Osteoblast (primary cell): ENCODE measurements at places on chromosomes 5 and 9. TPM values are rescaled to one million over a fixed set of nuclear protein-coding genes. Genes with fewer than 3 reads are reported as not detected.

Gene NUTM2G
- total RNA-seq: not detected in 2 replicates

Gene CTNND2
- not detected in 2 replicates for total RNA-seq

Gene SHC3
- under 0.01 and 0.36 TPM in 2 replicates for total RNA-seq

Gene ADCY2
- total RNA-seq: under 0.01 and 0.59 TPM in 2 replicates

Gene ACOT12
- 0.29 TPM in 1 of 2 replicates, not detected in the other for total RNA-seq

Gene LRRC19
- total RNA-seq: under 0.01 TPM in 2 replicates

GRCh38 chr5:11390291-11390767 lies 513.9 kb downstream of the CTNND2 start:
- no peak for DNase-seq

- DNase-seq: peak; percentile 75
Observed at GRCh38 chr5:97297704-97298091, 114.7 kb upstream of the RIOK2 start.

DNA sequence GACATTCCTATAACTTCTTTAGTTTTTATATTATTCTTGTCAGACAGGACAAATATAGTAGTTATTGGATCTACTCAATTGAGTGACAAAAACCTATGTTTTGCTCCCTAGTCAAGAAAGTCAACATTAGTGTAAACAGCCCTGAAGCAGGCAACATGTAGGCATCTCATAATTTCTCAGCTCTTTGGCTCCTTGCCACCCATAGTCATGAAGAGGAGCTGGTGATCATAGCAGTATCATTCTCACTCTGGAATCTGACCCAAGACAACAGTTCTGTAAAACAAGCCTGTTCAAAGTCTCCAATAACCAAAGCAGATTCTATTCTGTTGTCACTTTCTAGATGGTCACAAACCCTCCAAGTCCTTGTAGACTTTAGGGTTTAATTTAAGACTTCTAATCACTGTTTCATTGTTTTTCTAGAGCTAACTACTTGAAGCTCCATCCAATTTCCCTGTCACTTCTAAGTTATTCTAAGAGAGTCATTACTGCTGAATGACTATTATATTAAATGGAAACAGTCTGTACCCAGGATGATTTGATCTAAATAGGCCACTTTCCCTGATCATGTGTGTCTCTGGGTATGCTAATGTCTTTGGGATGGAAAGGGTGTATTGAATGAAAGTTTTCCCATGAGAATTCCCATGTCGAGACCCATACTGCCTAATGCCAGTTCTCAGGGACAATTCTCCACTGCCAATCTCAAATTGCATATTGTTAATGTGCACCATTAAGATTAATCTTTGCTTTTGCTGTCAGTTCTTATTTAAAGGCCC lies 533.3 kb downstream of the ACTL7B start:
- no peak for DNase-seq

- DNase-seq: no peak
Observed at GRCh38 chr5:169286572-169287300, 14.2 kb downstream of the SLIT3 start.

DNA sequence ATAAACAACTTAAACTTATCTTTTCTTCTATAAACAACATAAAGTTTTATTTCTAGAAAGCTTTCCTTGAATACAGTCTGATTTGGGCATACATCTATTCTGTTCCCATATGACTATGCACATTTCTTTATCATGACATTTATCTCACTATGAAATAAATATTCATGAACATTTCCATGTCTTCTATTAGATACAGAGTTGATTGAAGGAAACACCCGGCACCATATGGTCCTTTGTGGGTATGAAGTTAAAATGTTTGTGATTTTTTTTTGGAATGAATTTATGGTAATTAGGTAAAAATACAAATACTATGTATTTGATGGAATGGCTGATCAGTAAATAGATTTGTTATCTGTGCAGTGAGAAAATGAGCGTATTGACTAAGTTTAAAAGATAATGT lies 1209.8 kb upstream of the ACO1 start:
- DNase-seq: no peak

DNA sequence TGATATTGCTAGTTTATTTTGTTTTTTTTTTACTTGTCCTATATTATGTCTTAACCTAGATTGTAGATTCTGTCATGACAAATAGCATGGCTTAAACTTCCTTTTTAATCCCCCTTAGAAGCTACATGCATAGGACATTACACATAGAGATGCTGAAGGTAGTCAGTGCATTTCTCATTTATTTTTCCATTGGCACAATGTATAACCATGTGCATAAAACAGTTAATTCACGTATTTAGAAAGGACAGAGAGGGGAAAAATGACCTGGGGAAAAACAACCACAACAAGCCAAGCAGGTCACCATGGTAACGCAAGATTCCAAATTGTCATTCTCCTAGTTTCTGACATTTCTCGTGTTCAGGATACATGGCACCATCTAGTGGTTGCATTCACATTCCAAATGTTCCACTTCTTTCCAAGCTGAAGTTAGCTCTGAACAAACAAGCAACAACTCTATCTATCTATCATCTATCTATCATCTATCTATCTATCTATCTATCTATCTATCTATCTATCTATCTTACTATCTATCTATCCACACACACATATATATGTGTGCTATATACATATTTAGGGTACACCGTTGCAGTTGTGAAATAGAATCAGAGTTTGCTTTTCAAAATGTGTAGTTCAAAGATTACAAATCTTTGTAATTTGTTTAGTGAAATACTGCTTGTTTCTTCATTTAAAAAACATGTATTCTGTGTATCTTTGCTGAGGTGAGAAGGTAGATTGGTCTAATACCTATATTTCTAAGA lies 487.2 kb upstream of the ST8SIA4 start:
- no peak for DNase-seq

- no peak for DNase-seq
Observed at GRCh38 chr5:163163858-163164257, 273.5 kb upstream of the CCNG1 start.

GRCh38 chr5:55885359-55885758 lies 34.2 kb downstream of the IL31RA start:
- no peak for DNase-seq

- DNase-seq: no peak
Observed at GRCh38 chr5:164972973-164973372, 1467.6 kb downstream of the MAT2B start.

DNA sequence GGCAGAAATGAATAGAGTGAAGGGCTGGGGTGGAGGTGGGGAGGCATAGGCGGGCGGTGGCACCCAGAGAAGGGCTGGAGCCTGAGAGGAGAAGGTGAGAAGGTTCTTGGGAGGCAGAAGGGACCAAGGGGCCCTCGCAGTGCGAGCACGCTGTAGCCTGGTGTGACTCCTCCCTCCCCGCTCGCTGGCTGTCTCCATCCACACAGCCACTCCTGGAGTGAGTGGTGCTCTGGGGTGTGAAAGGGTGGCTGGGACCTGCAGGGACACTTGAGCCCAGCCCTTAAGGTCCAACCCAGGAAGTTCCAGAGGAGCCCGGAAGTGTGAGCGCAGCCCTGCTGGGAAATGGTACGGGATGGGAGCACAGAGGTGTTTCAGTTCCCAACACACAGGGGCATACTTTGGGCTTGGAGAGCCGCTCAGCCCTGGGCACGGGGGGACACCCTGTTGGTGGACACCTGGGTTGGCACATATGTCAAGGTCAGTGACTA lies 9.3 kb upstream of the SCGB3A1 start:
- DNase-seq: peak; percentile 79

DNA sequence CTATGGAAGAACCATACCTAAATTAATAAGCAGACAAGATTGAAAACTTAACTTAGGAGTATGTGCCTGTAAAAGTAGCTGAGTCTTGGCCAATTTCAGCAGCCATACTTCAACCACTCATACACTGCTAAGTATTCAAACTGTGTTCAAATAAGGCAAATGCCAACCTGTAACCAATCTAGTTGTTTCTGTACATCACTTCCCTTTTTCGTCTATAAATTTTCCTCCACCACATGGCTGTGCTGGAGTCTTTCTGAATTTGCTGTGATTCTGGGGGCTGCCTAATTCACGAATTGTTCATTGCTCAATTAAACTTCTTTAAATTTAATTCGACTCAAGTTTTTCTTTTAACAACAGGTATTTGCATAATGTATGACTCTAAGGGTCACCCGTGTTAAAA lies 184.4 kb downstream of the PLK2 start:
- no peak for DNase-seq

GRCh38 chr5:122339591-122339990 lies 27.6 kb downstream of the SNCAIP start:
- DNase-seq: no peak

DNA sequence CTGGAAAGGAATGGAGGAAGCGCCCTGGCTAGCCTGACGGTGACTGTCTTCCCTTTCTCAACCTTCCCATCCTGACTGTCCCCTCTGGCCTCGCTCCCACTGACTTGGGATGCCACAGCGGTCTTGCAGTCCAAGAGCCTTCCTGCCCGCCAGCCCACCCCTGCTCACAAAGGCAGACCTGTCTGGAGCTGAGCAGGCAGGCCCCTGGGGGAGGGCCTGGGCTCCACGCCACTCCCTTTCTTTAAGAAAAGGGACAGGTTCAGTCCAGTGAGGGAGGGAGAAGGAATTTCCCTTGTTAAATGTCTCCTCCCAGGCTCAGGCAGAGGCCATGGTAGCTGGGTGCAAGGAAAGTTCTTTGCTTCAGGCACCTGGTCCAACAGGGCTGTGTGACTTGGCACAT lies 18.1 kb downstream of the FGF1 start:
- DNase-seq: no peak

DNA sequence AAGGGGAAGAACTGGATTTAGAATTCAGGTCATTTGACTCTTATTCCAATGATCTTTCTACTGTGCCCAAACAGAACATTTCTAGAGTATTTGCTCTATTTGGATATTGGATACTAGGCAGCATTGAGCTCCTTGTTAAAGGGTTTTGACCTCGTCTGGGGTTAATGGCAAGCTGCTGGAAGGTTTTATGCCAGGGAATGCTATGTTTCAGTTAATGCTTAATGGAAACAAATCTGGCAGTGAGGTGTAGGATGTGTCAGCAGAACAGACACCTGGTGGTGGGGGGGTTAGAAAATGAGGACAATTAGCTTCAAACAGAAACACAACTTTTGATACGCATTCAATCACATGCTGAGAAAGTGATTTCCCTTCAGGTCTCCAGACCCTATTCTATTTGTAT lies 51.5 kb downstream of the AGXT2 start:
- DNase-seq: no peak

DNA sequence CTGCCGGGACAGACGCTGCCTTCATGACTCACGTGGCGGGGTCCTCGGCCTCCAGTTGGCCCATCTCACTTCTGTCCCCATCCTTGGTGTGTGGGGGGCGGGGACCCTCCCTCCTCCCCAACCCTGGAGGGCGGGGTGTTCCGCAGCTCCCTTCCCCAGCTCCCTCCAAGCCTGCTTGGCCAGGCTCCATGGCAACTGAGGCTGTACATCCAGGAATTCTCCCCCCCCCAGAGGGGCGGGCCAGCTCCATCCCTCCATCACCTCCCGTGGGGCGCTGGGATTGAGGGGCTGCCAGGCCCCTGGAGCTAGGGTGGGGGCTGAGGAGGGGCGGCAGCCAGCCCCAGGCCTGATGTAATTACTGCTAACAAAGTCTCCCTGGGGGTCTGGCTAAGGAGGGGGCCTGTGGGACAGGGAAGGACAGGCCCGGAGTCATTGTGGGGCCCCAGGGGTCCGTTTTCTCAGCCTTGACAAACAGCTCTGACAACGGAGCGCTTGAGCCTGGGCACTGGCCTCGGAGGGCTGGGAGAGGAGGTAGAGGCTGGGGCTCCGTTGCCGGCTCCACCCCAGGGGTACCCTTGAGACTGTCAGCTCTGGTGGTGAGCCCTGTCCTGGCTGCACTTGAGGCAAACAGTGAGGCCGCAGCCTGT lies 8.0 kb downstream of the DIPK1B start:
- peak; percentile 92 for DNase-seq

DNA sequence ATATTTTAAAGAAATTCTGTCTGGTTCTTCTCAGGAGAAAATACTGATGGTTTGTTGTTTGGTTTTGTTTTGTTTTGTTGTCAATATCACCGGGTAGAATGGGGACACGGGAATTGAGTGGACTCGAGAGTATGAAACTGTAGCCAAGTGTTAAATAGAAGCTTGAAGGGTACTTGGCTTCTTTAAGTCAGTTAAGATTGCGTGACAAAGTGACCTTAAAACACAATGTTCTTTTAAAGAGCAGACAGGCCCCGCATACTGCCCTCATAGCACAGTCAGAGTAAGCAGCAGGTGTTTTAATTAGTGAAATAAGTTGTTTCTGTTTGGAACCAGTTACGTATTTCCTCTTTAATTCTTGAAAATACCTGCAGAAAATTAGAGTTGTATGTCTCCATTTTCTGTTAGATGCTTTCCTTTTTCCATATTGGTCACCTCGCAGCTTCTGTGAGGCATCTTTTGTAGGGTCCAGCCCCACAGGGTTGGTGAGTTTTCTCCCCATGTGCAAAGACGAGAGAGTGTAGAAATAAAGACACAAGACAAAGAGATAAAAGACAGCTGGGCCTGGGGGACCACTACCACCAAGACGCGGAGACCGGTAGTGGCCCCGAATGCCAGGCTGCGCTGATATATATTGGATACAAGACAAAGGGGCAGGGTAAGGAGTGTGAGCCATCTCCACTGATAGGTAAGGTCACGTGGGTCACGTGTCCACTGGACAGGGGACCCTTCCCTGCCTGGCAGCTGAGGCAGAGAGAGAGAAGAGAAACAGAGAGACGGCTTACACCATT lies 9.6 kb downstream of the TRIP13 start:
- DNase-seq: no peak

- peak; percentile 49 for DNase-seq
Observed at GRCh38 chr5:99032234-99033013, 103.6 kb upstream of the CHD1 start.

DNA sequence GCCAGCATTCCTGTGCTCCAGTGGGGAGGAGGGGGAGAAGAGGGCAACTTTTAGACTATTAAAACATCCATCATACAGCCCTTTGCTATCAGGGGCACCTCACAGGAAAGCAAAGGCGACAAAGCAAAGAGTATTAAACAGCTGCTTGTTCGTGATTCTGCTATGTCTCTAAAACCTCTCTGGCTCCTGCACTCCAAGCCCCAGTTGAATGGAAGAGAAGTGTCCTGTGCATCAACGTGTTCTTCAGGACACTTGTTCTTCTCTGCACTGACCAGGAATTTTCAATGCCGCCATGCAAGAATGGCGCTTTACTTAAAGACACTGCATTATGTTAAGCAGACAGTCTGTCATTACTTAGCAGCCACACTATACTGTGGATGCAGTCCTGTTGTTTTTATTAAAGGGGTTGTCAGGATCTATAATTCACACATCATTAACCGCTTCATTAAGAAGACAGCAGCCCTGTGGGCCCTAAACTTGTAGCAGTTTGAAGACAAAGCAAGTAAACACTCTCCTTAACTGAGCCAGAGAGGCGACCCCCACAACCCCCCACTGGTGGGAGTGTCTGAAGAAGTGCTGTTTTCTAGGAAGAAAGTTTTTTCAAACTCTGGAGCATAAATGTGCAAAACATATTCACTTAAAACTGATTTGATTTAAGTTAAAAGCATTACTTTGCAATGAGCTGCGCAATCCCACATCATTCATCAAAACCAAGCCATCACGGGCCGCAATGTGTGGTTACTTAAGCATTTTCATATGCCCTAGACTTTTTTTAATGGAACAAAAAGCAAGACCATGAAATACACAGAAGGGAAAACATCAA lies 164.5 kb downstream of the ZNF608 start:
- DNase-seq: no peak

- no peak for DNase-seq
Observed at GRCh38 chr5:97531549-97531948, 348.5 kb upstream of the RIOK2 start.
